Cerebellar cortex (tissue), 1 donor: ENCODE measurements at places on chromosomes 6 and 20.

DNA sequence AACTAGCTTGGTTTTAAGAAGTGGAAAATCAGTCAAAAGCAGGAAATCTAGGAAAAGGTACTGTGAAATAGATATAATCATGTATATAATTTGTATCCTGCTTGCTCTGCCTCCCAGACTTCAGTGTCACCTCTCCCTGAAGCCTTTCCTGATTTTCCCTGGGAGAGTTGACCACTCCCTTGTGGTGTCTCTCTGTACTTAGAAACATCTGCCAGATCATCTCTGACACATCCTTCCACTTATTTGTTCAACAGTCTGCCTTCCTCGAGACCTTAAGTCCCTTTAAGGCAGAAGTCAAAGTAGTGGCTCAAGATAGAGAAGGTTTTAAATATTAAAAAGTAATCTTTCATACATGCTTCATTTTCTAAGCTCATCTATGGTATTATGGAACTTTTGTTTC is 236.5 kb downstream of the CDKAL1 start:
- DNase-seq, result no peak

DNA sequence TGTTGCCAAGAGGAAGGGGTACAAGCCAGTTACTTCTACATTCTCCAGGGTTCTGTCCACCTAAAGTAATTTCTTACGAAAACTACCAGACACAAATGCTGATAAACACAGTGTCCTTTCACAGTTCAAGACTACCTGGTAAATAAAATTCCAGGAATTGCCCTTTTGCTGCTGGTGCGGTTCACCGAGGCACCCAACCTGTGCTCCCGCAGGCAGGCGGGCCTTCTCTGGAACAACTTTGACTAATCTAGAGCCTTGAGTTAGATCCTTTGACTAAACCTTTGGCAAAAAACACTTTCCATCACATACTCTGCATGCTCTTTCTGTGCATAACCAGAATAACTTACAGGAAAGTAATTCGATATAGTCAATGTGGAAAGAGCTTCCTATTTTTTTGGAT is 107.0 kb downstream of the HUS1B start:
- DNase-seq, result no peak

- DNase-seq, result peak; percentile 68
These were observed 7.5 kb downstream of the BCAS1 start for GRCh38 chr20:54062812-54063280.

GRCh38 chr6:113742342-113742741 is 114.8 kb upstream of the MARCKS start:
- DNase-seq, result no peak

DNA sequence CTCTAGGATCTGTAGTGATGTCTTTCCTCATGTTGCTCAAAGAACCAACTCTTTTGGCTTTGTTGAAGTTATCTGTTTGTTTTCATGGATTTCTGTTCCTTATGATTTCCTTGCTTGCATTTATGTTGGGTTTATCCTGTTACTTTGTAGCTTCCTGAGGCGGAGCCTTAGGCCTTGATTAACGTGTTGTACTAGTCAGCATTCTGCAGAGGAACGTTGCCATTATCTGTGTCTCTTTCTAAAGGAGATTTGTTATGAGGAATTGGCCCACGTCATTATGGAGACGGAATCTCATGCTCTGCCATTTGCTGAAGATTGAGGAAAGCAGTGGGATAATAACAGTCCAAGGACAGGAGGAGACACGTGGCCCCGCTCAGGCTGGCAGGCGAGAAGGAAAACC is 29.9 kb downstream of the UCKL1 start:
- no peak for DNase-seq

GRCh38 chr6:116596815-116597214 is 19.5 kb upstream of the RSPH4A start:
- DNase-seq, result no peak

- DNase-seq, result peak; percentile 50
These were observed 538 bp upstream of the ZFP64 start for GRCh38 chr20:52191916-52192718.

GRCh38 chr6:97885828-97886227 is 602.8 kb upstream of the MMS22L start:
- DNase-seq, result no peak

DNA sequence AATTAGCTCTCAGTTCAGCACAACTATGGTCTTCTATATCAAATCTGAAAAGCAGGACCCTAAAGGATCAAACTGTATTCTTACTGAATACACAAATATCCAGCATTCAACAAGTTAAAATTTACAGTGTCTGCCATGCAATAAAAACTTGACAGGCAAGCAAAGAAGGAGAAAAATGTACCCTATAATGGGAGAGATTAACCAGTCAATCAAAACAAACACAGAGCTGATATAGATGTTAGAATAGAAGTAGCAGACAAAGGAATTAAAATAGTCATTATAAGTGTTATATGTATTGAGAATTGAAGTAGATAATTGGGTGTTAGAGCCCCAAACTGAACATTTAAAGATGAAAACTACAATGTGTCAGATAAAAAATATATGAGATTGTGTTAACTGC is 914.9 kb downstream of the EPHA7 start:
- DNase-seq, result no peak

DNA sequence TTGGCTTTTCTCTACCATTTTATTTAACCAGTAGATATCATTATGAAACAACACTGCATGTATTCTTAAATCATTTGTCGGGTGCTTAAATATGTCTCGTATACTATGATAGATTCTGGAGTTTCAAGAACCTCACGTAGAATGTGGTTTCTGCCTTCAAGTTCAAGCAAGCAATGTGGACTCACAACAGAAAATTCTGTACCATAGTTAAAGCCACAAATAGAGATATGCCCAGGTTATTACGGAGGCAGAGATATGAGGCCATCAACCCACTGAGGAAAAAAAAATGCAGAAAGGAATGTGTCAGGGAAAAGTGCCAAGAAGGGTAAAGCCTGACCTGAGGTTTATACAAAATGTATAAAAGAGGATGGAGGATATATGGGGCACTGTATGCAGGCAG is 109.9 kb downstream of the GFRAL start:
- no peak for DNase-seq

- DNase-seq, result no peak
These were observed 1.4 kb upstream of the SNPH start for GRCh38 chr20:1264727-1265126.

- DNase-seq, result no peak
These were observed 41.4 kb downstream of the ECT2L start for GRCh38 chr6:138837246-138837645.

DNA sequence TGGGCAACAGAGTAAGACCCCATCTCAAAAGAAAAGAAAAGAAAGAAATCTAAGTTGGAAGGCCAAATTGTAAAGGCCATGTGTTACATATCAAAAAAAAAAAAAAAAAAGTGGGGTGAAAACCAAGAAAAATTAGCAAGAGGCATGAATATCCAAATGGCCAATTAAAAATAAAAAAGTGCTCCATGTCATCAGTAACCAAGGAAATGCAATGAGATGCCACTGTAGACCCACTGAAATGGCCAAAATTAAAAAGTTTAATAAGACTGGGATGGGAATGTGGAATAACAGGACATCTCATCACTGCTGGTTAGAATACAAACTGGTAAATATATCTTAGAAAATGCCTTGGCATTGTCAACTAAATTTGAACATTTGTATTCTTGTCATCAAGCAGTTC is 30.1 kb upstream of the BCLAF1 start:
- DNase-seq, result no peak

DNA sequence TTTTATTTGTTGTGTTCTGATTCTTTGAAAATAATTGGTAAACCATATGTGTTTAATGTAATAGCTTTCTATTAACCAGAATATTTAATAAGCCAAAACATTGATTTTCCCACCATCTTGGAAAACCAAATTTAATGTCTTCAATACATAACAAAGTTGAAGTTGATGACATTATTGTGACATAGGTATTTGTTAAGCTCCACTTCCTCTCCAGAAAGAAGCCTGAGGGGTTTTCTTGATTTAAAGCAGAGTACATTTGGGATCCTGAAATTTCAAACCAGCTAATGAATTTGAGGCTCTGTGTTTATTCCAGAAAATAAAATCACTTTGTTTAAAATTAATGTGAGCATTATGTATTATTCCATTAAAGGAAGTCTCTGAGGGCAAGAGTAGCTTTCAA is 106.3 kb downstream of the PERP start:
- no peak for DNase-seq

- DNase-seq, result peak; percentile 22
These were observed 904 bp downstream of the MKKS start for GRCh38 chr20:10433014-10433622.

DNA sequence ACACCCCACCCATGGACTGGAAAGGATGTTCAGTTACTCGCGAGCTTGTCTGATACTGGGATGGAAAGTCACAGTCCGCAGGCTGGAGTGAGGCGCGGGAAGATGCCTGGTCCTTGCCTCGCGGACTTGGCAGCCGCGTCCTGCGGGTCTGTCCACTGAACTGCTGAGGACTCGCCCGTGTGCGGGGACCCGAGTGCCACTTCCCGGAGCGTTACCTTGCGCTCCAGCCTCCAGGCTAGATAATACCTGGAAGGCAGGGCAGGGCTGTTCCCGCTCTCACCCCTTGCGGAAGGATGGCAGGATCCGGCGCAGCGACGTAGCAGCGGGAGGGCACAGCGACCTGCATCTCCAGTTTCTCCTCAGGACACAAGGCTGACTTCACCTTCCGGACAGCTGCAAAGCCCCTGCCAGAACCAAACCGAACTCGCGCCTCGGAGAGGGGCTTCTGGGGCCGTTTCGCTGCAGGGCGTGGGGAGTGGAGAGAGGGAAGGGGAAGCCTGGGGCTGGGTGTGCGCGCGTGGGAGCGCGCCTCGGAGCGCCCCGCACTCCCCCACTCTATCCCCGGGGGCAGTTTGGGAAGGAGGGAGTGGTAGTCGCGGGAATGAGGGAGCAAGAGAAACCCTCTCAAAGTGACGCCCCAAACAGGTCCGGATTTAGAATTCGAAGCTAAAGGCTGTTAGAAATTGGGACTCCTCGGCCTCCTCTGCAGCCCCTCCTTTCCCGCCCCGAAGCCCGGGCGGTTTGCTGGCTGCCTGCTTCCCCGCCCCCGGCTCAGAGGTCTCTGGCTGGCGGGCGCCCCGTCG is at the start of gene KCNQ5:
Gene KCNQ5 (plus strand): TSS at position 774 of the 803 bp plus-strand sequence.
- no peak for DNase-seq

DNA sequence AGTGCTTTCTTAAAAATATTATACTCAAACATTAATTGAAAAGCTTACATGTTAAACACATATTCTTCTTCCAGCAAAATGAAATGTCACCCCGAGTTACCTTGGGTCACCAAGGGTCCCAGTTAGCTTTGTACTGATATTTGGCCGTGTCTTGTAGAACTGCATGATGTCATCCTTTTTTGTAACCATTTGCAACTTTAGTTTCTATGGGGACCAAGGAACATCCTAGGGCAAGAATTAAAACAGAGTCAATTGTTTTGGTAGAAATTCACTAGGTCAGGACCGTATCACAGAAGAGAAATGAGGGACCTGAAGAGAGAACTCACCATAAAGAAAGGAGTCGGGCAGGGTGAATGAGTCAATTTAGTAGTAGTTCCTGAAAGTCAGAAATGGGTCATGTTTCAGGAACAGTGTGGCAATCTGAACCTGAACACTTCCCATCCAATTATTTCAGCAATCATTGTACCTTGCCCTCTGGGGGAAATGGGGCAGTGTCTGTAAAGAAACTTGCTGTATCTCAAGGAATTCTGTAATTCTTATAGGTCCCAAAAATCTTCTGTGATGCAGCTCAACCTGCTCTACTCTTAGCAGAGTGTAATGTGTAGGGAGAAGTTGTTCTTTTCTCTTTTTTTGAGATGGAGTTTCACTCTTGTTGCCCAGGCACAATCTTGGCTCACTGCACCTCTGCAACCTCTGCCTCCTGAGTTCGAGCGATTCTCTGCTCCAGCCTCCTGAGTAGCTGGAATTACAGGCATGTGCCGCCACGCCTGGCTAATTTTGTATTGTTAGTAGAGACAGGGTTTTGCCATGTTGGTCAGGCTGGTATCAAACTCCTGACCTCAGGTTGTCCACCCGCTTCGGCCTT is 5.3 kb upstream of the AKAP7 start:
- no peak for DNase-seq

DNA sequence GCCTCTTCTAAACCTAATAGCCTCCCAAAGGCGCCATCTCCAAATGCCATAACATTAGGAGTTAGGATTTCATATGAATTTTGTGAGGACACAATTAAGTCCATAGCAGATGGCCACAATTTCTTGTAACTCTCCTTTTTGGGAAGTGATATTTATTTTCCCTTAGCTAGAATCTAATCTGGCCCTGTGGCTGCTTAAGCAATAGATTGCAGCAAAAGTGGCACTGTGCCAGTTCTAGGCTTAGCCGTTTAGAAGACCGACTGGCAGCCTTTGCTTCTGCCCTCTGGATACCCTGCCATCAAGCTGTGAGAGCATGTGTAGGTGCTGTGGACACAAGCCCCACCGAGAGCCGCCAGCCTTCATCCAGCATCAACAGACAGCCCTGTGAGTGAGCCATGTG is 15.9 kb upstream of the ADGB start:
- peak; percentile 10 for DNase-seq

- DNase-seq, result peak; percentile 21
These were observed 23.8 kb downstream of the PRSS35 start for GRCh38 chr6:83536034-83536646.

- DNase-seq, result peak; percentile 35
These were observed 543.6 kb upstream of the CITED2 start for GRCh38 chr6:139917951-139918630.

DNA sequence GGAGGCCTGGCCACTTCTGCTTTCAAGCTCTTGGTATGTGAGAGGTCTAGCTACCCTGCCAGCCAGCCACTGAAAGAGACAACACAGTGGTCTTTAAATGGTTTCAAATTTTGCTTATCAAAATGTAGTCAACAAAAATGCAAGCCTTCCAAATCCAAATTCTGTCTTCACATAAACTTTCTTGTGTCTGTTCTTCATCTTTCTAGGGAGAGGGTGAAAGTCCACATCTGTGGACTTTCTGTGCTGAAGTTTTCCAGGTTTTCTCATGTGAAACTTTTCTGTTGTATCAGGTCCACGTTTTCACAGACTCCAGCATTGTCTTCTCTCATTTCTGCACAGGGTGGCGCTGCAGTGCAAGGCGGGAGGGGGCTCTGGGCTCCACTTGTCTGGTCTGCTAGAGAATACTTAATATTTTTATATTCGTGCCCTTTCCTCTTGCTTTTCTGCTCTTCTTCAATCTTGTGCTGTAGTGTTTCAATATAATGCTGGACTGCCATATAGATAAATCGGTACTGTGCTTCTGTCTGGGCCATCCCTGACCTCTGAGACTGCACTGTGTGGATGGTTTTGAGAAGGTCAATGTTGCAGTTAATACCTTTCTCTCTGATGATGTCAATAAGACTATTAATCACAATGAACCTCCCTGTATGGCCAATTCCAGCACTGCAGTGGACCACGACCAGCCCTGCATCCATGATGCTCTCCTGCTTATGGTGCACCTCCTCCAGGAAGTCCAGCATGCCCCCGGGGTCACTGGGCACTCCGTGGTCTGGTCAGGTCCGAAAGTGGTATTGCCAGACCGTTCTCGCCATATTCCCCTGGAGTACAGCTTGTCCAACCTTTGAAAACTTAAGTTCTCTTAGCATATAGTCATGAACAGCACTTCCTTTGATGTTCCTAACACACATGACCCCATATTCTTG is 161.6 kb upstream of the TNFAIP3 start:
- DNase-seq, result peak; percentile 13

DNA sequence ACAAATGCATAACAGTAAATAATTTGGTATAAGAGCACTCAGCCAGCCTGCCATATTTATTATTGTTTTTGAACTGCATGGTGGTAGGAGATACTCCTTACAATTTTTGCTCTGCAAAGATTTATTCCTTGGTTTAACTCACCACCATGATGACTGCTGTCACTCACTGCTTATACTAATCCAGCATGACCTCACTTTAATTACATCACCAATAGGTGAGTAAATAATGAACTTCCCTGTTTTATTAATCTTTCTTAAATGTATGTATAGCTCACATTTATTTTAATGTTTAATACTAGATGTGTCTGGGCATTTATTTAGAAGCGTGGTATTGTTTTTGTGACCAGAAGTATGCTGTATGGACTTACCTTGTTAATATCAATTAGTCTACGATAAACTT is 12.8 kb upstream of the TP53TG5 start:
- DNase-seq, result no peak
